ENCODE measurements at places on chromosomes 13 and 19.

- DNase-seq = no peak
Observed at GRCh38 chr19:50380751-50381151, 3.4 kb upstream of the POLD1 start.

- no peak for DNase-seq
Observed at GRCh38 chr13:31131470-31131961, 30.2 kb downstream of the HSPH1 start.

GRCh38 chr19:3980353-3981251, 4.7 kb downstream of the EEF2 start:
- no peak for DNase-seq

DNA sequence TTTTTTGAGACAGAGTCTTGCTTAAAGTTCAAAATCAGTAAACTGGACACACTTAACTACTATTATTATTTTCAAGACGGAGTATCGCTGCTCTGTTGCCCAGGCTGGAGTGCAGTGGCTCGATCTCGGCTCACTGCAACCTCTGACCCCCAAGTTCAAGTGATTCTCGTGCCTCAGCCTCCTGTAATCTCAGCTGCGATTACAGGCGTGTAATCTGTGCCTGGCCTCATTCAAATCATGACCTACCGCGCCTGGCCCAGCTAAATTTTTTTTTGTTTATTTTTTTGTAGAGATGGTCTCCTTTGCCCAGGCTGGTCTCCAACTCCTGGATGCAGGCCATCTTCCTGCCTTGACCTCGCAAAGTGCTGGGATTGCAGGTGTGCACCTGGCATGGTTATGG, 23.0 kb downstream of the ZNF101 start:
- DNase-seq = no peak

DNA sequence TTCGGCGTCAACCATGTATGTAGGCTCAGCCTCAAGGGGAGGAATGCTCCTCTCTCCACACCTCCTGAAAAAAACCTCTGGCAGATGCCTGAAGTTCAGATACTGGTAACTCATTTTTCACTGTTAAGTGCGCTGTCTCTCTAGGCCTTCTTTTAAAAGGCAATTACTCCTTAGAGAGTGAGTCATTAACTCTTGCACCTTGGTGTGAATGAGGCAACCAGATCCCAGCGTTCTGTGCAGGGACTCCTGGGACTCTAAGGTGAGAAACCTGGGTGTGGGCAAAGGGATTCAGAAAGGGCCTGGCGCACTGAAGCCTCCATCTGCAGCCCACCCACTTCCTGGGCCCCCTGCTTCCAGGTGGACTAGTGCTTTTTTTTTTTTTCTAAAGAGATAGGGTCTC, 71.7 kb downstream of the SIAH3 start:
- no peak for DNase-seq

GRCh38 chr13:101544979-101545378, 92.5 kb downstream of the ITGBL1 start:
- DNase-seq = no peak
